Heart right ventricle (tissue), 16 donors: ENCODE measurements at places on chromosomes 16 and 17. TPM values are rescaled to one million over a fixed set of nuclear protein-coding genes. Genes with fewer than 3 reads are reported as not detected.

Gene CDYL2
- total RNA-seq, result 1.8 TPM

Gene C16orf96
- total RNA-seq, result 0.19 TPM

GRCh38 chr17:28527859-28528258 lies 21.7 kb downstream of the FOXN1 start:
- no peak for DNase-seq
- no peaks in the 10 kb centered on the region for H3K36me3 ChIP-seq
- H3K4me1 ChIP-seq, result no peaks in the 10 kb centered on the region
- H3K27me3 ChIP-seq, result peaks cover 7% of the 10 kb centered on the region
- no peak overlapping the region for H3K27ac ChIP-seq

- DNase-seq, result no peak
- H3K27ac ChIP-seq, result no peak overlapping the region
- H3K36me3 ChIP-seq, result no peaks in the 10 kb centered on the region
- H3K4me3 ChIP-seq, result no peak overlapping the region
- H3K27me3 ChIP-seq, result peaks cover 11% of the 10 kb centered on the region
These were observed 119.4 kb downstream of the MGAT5B start for GRCh38 chr17:76987486-76988093.

Gene ZNF785
- 7.3 TPM for total RNA-seq

Gene SLC13A2
- total RNA-seq, result not detected

DNA sequence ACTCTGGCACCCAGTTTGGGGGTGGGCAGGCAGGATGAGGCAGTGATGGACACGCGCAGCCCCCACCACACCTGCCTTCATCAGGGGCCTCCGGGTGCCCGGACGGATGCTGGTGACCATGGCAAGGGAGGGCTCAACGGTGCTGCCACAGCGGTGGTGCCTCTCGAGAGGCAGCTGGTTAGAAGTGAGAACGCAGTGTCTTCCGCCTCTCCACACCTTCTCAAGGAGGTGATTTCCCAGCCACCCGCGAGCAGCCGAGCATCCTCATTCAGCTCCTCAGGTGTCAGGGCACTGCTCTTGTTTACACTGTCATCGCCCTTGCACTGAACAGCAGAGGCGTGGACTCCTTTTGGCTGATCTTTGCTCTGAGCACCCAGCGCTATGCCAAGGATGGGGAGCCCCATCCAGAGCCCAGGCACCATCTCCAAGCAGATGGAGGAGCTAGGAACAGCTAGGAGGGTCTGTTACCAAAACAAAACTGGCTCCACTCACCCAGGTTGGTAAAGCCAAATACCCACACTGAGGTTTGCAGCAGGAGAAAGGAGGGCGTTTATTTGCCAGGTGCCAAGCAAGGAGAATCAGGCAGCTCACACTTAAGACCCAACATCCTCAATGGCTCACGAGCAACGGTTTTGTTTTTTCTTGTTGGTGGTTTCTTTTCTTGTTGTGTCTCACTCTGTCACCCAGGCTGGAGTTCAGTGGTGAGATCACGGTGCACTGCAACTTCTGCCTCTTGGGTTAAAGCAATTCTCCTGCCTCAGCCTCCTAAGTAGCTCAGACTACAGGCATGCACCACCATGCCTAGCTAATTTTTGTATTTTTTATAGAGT lies 174.3 kb upstream of the TNRC6C start:
- H3K4me1 ChIP-seq, result peaks cover 15% of the 10 kb centered on the region
- DNase-seq, result no peak
- H3K36me3 ChIP-seq, result no peaks in the 10 kb centered on the region
- no peak overlapping the region for H3K4me3 ChIP-seq

- DNase-seq, result no peak
- no peak overlapping the region for H3K4me3 ChIP-seq
- H3K4me1 ChIP-seq, result no peaks in the 10 kb centered on the region
These were observed 148.2 kb downstream of the CPPED1 start for GRCh38 chr16:12655537-12655936.

Gene SBK1
- 2.8 TPM for total RNA-seq

- peak overlapping the region; percentile 15 for H3K27ac ChIP-seq
- H3K4me1 ChIP-seq, result peaks cover 48% of the 10 kb centered on the region
- no peak overlapping the region for H3K4me3 ChIP-seq
- no peaks in the 10 kb centered on the region for H3K27me3 ChIP-seq
- H3K36me3 ChIP-seq, result no peaks in the 10 kb centered on the region
- DNase-seq, result no peak
These were observed 59.2 kb upstream of the LGALS9 start for GRCh38 chr17:27571563-27572352.

Gene CACNG1
- not detected for total RNA-seq

GRCh38 chr16:27819881-27820610 lies 243.5 kb downstream of the GSG1L start:
- no peaks in the 10 kb centered on the region for H3K4me1 ChIP-seq
- no peaks in the 10 kb centered on the region for H3K27me3 ChIP-seq
- DNase-seq, result no peak

GRCh38 chr17:27199948-27200347 lies 94.0 kb upstream of the WSB1 start:
- H3K27ac ChIP-seq, result no peak overlapping the region
- no peaks in the 10 kb centered on the region for H3K27me3 ChIP-seq
- DNase-seq, result no peak
- no peaks in the 10 kb centered on the region for H3K4me1 ChIP-seq

DNA sequence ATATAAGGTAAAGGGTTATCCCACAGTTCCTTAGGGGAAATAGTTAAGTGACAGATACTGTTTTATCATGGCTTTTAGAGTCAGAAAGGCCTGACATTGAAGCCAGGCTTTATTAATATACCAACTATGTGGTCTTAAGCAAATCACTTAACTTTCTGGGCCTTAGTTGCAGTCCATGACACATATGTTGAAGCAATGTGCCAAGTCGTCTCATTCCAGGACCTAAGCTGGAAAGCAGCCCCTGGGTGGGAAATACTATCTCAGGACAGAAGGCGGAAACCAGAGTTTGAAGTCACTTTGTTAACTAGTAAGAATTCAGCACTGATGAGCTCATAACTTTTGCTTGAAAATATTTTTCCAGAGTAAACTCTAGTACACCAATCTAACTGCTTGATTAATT lies 80.0 kb downstream of the USP32 start:
- no peaks in the 10 kb centered on the region for H3K27me3 ChIP-seq
- H3K4me3 ChIP-seq, result no peak overlapping the region
- H3K4me1 ChIP-seq, result peaks cover 17% of the 10 kb centered on the region
- no peak for DNase-seq
- no peaks in the 10 kb centered on the region for H3K36me3 ChIP-seq
- H3K27ac ChIP-seq, result no peak overlapping the region

GRCh38 chr17:35543856-35544255 lies 6.4 kb upstream of the SLFN12L start:
- no peak overlapping the region for H3K27ac ChIP-seq
- DNase-seq, result no peak
- H3K4me1 ChIP-seq, result peaks cover 6% of the 10 kb centered on the region
- no peak overlapping the region for H3K4me3 ChIP-seq
- no peaks in the 10 kb centered on the region for H3K36me3 ChIP-seq

Gene TPSAB1
- 2.8 TPM for total RNA-seq

DNA sequence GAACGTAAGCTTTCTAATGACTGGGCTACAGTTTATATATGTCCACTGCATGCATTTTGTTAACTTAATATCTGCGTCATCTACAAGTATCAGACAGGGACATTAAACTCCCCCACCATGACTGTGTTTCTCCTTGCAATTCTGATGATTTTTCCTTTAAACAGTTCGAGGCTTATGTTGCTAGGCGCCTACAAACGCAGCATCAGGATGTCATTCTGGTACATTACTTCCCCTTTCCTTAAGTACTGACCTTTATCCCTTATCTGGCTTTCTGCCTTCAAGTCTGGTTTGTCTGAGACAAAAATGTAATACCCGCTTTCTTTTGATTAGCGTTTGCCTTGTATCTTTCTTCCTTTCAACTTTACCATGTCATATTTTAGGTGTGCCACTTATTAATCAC lies 362.4 kb downstream of the SLC39A11 start:
- H3K27ac ChIP-seq, result no peak overlapping the region
- no peaks in the 10 kb centered on the region for H3K4me1 ChIP-seq
- no peak for DNase-seq
- no peak overlapping the region for H3K4me3 ChIP-seq
- H3K36me3 ChIP-seq, result no peaks in the 10 kb centered on the region

Gene CCL18
- total RNA-seq, result not detected

GRCh38 chr16:68781784-68782183 lies 44.7 kb downstream of the CDH1 start:
- no peaks in the 10 kb centered on the region for H3K36me3 ChIP-seq
- no peak overlapping the region for H3K27ac ChIP-seq
- H3K4me3 ChIP-seq, result no peak overlapping the region
- no peaks in the 10 kb centered on the region for H3K4me1 ChIP-seq
- H3K27me3 ChIP-seq, result no peaks in the 10 kb centered on the region

Gene MYH8
- not detected for total RNA-seq

Gene KCNJ12
- 14.7 TPM for total RNA-seq

GRCh38 chr16:50528820-50529219 lies 19.4 kb upstream of the NKD1 start:
- no peak overlapping the region for H3K4me3 ChIP-seq
- H3K36me3 ChIP-seq, result no peaks in the 10 kb centered on the region
- peaks cover 1% of the 10 kb centered on the region for H3K27me3 ChIP-seq
- H3K27ac ChIP-seq, result no peak overlapping the region
- no peak for DNase-seq
- no peaks in the 10 kb centered on the region for H3K4me1 ChIP-seq

- no peaks in the 10 kb centered on the region for H3K4me1 ChIP-seq
- no peak overlapping the region for H3K4me3 ChIP-seq
- no peaks in the 10 kb centered on the region for H3K27me3 ChIP-seq
- H3K36me3 ChIP-seq, result no peaks in the 10 kb centered on the region
These were observed 23.3 kb downstream of the ZC3H18 start for GRCh38 chr16:88593489-88593888.

Gene FBXO39
- not detected for total RNA-seq

- DNase-seq, result no peak
- H3K4me3 ChIP-seq, result no peak overlapping the region
- H3K27ac ChIP-seq, result peak overlapping the region; percentile 78
- no peaks in the 10 kb centered on the region for H3K36me3 ChIP-seq
These were observed 19.9 kb downstream of the KDM8 start for GRCh38 chr16:27223226-27223610.

DNA sequence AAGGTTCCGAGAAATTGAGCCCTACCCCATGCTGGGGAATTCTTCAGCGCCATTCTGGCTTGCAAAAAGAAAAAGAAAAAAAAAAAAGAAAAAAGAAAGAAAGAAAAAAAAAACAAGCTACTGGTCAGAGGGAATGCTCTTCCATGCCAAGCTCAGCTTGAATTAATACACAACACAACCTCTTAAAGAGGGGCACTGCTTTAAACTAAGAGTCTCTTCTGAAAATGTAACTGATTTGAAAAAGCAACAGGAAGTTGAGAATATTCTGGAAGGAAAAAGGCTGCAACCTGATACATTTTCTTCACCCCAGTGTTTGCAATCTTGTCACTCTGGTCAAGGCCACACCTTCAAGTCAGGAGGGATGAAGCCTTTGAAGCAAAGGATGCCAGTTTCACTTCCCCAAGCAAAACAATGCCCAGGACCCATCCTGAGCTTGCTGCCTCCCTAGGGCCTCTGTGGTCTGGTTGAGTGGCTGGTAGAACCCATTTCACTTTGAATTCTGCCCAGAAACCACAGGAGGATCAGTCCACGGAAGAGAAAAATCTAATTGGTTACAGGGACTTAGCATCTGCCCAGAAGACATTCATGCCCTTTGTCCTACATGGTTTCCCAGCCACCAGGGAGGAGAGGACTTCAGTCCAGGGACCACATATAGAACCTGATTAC lies 389.7 kb downstream of the SOX9 start:
- H3K27ac ChIP-seq, result no peak overlapping the region
- no peak overlapping the region for H3K4me3 ChIP-seq
- no peak for DNase-seq
- no peaks in the 10 kb centered on the region for H3K36me3 ChIP-seq
- H3K27me3 ChIP-seq, result no peaks in the 10 kb centered on the region

GRCh38 chr17:4560837-4561256 lies 470 bp upstream of the GGT6 start:
- DNase-seq, result no peak
- H3K27ac ChIP-seq, result no peak overlapping the region
- no peaks in the 10 kb centered on the region for H3K36me3 ChIP-seq
- peaks cover 17% of the 10 kb centered on the region for H3K4me1 ChIP-seq
- no peak overlapping the region for H3K4me3 ChIP-seq

Gene MMP15
- total RNA-seq, result 59.4 TPM

Gene HOXB4
- 0.14 TPM for total RNA-seq

GRCh38 chr17:13135506-13135905 lies 117.7 kb upstream of the ELAC2 start:
- no peak for DNase-seq
- no peaks in the 10 kb centered on the region for H3K36me3 ChIP-seq
- no peaks in the 10 kb centered on the region for H3K27me3 ChIP-seq
- H3K4me1 ChIP-seq, result no peaks in the 10 kb centered on the region
- H3K4me3 ChIP-seq, result no peak overlapping the region

Gene SDR42E1
- total RNA-seq, result 1.6 TPM

Gene SLC6A2
- not detected for total RNA-seq

- H3K4me1 ChIP-seq, result no peaks in the 10 kb centered on the region
- H3K36me3 ChIP-seq, result no peaks in the 10 kb centered on the region
- H3K27ac ChIP-seq, result no peak overlapping the region
- DNase-seq, result no peak
- H3K27me3 ChIP-seq, result no peaks in the 10 kb centered on the region
These were observed 5.9 kb upstream of the MSLN start for GRCh38 chr16:754656-755055.

DNA sequence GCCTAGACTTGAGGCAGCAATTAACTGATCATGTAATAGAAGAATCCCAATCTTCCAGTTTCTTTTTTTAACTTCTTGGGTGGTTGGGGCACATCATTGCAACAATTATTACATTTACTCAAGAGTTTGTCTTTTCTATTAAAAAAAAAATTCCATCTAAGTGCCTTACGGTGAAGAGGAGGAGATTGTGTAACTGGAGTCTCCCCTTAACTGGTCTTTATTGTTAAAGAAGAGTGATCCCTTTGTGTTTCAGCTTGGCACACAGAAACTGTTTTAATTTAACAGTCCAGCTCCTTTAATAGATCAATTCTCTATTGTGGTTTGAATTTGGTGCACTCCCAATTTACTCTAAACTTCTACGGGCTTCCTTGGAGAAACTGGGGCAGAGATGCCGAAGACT lies 75.2 kb downstream of the FTO start:
- no peaks in the 10 kb centered on the region for H3K27me3 ChIP-seq
- no peak overlapping the region for H3K27ac ChIP-seq
- no peaks in the 10 kb centered on the region for H3K36me3 ChIP-seq
- H3K4me1 ChIP-seq, result peaks cover 22% of the 10 kb centered on the region
- H3K4me3 ChIP-seq, result no peak overlapping the region
